Spinal cord (tissue), 10 donors: ENCODE measurements at places on chromosomes 1 and 21.

DNA sequence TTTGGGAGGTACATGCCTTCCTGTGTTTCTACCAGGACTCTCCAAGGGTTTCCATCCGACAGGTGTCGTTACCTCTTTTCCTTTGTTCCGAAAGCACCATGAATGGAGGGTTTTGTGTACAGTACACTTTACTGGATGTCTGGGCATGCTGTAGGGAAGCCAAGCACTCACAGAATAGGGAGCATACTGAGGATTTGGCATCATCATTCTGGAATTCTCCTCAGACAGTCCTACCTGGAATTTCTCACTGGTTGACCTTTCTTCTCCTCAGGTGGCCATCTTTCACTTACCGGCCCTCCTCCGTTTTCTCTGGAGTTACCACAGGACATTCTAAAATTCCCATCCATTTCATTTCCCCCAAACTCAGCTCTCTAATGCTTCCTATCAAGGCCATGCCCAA lies 5.9 kb upstream of the MPL start:
- DNase-seq: no peak

DNA sequence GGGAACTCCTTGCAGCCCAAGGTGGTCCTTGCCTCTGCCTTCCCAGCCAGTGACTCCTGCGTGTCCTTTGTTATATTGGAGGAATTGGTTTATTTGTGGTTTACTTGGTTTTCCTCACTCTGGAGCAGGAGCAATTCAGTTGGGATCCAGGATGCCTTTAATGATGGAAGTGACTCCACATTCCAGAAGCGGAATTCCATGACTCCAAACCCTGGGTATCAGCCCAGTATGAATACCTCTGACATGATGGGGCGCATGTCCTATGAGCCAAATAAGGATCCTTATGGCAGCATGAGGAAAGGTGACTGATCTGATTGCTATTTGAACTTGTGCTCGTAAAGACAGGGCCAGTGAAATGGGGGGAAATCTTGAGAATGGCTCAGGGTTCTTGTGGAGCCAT lies 15.1 kb upstream of the PIGV start:
- no peak for DNase-seq

DNA sequence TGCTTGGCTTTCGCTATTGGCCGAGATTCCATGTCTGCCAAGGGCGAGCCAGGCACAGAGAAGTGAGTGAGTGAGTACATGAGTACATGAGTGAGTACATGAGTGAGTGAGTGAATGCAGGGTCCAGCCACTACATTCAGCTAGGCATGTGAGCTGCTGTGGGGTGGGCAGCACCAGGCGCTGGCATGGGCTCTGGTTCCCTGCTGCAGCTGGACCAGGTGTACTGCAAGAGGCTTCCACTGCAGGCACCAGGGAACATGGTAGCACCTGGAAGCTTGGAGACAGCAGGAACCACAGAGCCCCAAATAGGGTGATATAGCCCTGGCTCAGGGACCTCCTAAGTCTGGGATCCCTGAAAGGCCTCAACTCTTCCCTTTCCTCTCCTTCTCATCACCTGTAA lies 330.2 kb downstream of the USP25 start:
- no peak for DNase-seq

DNA sequence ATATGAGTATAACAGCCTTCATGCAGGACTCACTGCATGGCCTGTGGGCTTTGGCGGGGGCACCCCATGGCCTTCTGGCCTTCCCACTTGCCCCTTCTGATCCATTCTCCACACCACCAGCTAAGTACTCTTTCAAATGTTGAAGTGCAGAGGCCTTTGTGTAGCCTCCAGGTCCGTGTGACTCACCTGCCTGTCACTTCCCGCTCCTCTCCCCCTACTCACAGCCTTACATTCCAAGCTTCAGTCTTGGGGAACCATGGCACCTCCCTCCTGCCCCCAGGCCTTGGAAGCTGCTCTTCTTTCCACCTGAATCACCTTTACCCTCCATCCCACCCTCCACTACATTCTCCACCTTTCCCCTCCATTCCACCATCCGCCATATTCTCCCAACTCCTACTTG lies 69.6 kb downstream of the PGM1 start:
- DNase-seq: no peak

DNA sequence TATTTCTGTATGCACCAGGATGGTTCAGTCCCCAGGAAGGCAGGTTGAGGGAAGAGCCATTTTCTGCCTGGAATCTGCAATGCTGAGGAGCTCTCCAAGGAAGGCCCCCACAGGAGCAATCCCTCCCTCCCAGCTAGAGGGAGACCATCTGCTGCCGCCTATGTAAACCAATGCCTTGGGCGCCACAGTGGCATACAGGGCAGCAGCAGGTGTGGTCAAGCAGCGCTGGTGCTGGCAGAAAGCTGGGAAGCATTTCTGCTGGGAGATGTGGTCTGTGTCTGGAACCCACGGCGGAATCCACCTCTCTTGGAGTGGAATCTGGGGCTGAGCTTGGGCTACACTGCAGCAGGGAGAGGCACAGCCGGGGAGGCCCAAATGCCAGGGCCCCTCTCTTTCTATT lies 283.3 kb downstream of the RRAGC start:
- DNase-seq: no peak

- DNase-seq: no peak
Observed at GRCh38 chr1:207071426-207071825, 17.2 kb upstream of the C4BPB start.

- no peak for DNase-seq
Observed at GRCh38 chr1:84156210-84156621, 12.1 kb downstream of the PRKACB start.

DNA sequence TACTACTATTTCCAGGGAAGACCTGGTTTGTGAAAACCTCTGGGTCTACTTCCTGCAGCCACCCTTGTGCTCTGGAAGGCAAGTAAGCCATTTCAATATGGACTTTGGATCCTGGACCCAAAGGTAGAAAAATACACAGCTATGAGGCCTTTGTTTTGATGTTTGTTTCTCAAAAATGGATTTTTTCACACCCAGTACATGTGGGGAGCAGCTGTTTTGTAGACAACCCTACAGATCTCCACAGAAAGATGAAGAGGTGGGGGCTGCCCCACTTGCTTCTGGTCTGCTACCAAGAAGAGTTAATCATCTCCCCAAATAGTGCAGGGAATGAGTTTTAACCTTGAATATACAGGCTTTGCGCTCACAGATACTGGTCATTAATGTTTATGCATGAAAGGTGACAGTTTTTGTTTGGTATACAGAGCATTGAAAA lies 29.2 kb downstream of the ZNF281 start:
- no peak for DNase-seq

DNA sequence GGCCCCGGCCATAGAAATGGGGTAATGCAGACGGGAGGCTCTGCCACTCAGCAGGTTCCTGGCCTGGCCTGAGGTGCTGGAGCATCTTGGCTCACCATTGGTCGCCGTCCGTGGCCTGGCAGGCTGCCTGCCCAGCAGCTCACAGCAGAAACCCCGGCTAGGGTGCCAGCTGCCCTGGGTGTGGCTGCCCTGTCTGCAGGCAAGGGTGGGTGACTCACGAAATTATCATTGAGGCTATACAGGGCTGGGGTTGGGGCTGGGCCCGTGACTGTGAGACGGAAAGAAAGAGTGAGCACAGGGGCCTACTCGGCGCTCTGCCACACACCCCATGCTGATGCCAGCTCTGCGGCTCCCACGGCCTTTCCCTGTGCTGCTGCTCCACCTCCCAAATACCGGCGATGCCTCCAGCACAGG lies 8.0 kb upstream of the PKP1 start:
- DNase-seq: no peak

- DNase-seq: no peak
Observed at GRCh38 chr1:210487021-210487420, 158.3 kb downstream of the HHAT start.

DNA sequence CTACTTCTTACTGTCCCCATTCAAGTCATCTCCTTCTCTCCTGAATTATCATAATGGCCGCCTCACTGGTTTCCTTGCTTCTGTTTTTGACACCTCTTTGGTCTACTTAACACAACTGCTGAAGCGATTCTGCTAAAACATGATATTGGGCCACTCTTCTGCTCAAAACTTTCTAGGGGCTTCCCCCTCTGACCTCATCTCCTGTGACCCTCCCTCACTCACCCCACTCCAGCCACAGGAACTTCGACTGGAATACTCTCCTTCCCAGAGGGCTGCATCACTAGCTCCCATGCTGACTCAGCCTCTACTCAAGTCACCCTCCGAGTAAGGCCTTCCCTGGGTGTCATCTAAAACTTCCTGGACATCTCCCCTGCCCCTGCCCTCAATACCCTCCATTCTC lies 35.7 kb downstream of the NRIP1 start:
- no peak for DNase-seq

DNA sequence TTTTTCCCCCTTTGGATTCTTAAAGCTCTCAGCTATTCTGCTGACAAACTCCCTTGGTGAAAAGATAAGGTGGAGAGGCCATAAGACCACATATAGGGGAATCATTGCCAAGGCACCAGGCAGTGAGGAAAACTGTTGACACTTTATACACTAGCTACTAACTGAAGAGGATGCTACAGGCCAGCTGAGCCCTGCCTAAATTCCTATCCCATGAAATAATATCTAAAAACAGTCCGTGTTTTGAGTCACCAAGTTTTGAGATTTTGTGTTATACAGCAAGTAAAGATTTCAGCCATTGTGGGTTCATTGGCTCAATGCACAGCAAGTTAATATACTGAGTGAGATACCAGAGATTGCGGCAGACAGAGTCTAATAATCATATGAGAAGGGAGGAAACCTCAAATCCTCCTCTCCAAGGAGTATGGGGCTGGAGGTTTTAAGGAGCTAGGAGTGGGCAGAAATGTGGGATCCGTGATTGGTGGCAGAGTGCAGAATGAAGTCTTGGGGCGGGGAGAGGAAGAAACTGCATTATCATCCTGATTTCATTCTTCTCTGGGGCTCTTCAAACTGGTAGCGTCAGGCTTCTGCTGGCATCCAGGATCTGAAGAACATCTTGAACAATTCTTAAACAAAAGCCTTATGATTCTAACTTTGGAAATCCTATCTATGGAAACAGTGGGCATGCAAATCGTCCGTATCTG lies 9.2 kb downstream of the CLDN8 start:
- no peak for DNase-seq

- DNase-seq: no peak
Observed at GRCh38 chr1:37519613-37520012, 5.0 kb upstream of the MEAF6 start.

- no peak for DNase-seq
Observed at GRCh38 chr21:31830701-31831100, 42.1 kb upstream of the HUNK start.

- no peak for DNase-seq
Observed at GRCh38 chr1:192516776-192517297, 58.7 kb upstream of the RGS1 start.

GRCh38 chr1:153953859-153954365 lies 4.5 kb downstream of the CRTC2 start:
- DNase-seq: no peak

DNA sequence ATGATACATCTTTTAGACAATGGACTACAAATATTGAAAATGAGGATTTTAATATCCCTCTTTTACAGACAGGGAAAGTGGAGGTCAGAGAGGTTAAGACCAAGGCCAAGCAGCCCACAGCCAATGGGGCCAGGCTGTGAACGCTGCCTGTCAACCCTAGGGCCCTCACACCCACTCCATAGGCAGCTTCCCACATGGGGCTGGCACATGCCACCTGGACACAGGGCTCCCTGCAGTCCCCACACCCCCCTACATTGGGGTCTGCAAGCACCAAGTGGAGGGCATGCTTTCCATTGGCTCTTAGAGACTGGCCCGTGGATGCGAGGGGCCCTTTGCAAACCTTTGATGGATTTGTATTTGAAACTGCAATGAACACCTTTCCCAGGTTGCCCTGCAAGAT lies 348.5 kb upstream of the VAMP3 start:
- DNase-seq: no peak

DNA sequence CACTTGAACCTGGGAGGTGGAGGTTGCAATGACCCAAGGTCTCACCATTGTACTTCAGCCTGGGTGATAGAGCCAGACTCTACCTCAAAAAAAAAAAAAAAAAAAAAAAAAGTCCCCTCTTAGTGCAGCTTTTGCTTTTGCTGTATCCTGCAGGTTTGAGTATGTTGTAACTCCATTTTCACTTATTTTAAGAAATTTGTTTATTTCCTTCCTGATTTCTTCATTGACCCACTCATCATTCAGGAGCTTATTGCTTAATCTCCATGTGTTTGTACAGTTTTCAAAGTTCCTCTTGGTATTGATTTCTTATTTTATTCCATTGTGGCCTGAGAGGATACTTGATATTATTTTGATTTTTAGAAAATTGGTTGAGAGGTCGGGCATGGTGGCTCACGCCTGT lies 50.9 kb upstream of the AK4 start:
- no peak for DNase-seq

GRCh38 chr1:219794085-219794743 lies 134.1 kb downstream of the SLC30A10 start:
- no peak for DNase-seq

DNA sequence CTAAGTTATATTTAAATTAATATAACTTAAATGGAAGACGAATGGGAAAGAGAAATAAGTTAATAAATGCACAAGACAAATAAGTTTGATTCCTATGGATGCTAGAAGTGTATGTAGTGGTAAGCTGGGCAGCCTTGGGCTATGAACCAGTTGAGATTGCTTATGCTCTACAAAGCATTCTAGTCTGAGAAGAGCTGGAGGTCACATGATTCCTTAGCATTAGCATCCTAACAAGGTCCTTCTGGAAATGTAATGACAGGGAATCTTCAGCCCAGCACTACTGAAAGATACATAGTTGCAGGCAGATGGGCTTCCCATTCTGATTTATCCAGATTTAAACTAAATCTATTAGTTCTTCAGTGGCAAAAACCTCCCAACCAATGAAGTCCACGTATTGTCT lies 102.3 kb upstream of the ESRRG start:
- DNase-seq: no peak

DNA sequence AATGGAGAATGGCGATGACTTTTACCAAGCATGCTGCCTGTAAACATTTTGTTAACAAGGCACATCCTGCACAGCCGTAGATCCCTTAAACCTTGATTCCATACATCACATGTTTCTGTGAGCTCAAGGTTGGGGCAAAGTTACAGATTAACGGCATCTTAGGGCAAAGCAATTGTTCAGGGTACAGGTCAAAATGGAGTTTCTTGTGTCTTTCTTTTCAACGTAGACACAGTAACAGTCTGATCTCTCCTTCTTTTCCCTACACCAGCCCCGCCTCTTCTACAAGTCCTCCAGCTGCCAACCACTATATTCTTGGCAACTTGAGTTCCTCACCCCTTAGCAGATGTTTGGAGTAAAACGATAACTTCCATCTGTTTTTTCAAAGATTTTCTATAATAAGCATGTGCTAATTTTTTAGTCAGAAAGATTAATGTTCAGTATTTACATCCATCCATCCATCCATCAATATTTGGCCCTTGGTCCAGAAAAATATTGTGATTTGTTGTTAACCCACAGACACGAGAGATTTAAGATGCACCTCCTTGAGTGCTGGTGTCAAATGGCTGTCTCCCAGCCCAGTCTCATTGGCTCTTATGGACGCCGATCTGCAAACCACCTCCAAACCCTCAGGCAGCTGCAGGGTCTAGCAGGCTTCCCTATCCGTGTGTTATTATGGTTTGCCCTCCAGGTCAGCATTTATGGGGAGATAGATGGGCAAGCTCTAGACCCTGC lies 3.8 kb downstream of the DNALI1 start:
- no peak for DNase-seq
